ENCODE measurements at places on chromosomes 12 and 14.

- DNase-seq, result peak; percentile 66
Observed at GRCh38 chr12:69039911-69040310, 106.9 kb upstream of the CPM start.

- DNase-seq, result no peak
Observed at GRCh38 chr12:49555631-49556390, 12.1 kb downstream of the MCRS1 start.

GRCh38 chr12:51753980-51754675 lies 94.4 kb downstream of the FIGNL2 start:
- DNase-seq, result no peak

- peak; percentile 62 for DNase-seq
Observed at GRCh38 chr12:72738811-72739210, 466.6 kb downstream of the TRHDE start.

GRCh38 chr12:12336049-12336411 lies 14.0 kb downstream of the MANSC1 start:
- DNase-seq, result no peak

DNA sequence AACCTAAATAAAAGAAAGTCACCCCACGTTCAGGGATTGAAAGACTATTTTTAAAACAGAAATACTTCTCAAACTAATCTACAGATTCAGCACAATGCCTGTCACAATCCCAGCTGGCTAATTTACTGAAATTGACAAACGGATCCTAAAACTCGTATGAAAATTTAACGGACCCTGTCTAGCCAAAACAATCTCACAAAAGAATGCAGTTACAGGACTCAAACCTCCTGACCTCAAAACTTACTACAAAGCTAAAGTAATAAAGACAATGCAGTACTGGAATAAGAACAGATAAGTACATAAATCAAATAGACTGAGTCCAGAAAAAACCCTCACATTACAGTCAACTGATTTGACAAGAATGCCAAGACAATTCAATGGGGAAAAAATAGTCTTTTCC lies 48.8 kb downstream of the IPO8 start:
- DNase-seq, result no peak

- no peak for DNase-seq
Observed at GRCh38 chr12:120061575-120062214, 54.9 kb downstream of the RAB35 start.

GRCh38 chr12:71476513-71476912 lies 36.9 kb downstream of the LGR5 start:
- no peak for DNase-seq

- DNase-seq, result no peak
Observed at GRCh38 chr12:17302001-17302400, 696.0 kb upstream of the LMO3 start.
